ENCODE measurements at places on chromosomes 11 and 22.

DNA sequence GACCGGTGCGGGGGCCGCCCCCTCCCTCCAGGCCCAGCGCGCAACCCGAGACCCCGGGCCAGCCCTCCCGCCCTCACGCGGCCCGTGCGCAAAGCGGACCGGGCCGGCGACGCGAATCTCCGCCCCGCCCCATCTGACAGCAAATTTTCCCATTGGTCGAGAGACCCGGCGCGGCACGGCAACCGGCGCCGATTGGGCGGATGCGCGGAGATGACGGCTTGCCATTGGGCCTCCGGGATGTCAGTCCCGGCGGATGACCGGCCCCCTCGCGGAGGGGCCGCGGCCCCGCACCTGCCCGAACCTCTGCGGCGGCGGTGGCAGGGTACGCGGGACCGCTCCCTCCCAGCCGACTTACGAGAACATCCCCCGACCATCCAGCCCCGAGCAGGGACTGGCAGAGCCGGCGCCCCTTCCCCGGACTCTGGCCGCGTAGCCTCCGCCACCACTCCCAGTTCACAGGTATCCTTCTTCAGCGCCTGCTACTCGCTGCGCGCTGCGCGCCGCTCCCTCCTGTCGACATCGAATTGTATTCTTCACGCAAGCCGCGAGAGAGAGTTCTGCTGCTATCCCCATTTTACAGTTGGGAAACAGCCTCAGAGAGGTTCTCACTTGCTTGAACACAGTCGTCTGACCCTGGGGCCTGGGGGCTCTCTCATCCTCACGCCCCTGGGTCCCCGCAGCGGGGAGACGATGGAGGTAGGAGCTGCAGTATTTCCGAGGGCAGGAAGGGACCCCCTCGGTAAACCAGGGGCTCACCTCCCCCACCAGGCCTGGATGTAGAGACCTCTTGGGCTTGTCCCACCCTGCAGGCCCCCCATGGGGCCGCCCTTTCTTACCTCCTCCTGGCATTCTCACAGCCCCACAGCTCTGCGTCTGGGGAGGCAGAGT lies at the start of gene ARVCF:
ARVCF (minus strand) TSS at position 90 of the 888 bp plus-strand sequence. CDS start 26,029 bp downstream, outside the sequence.
- DNase-seq, result peak; percentile 100

DNA sequence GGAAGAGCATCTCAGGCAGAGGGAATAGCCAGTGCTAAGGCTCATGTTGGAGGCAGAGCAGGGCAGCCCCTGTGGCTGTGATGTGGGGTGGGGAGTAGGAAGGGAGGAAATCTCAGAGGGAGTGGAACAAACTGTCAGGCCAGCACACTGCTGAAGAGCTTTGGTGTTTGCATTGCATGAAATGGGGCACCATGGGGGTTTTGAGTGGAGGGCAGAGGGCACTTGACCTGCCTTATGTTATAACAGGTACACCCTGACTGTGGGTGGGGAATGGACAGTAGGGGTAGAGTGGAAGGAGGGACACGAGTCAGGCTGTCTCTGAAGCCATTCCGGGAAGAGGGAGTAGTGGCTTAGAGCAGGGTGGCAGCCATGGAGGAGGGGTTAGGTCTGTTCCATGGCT lies 24.0 kb downstream of the PRDM11 start:
- DNase-seq, result no peak

GRCh38 chr11:122632181-122632824 lies 23.2 kb upstream of the UBASH3B start:
- no peak for DNase-seq

DNA sequence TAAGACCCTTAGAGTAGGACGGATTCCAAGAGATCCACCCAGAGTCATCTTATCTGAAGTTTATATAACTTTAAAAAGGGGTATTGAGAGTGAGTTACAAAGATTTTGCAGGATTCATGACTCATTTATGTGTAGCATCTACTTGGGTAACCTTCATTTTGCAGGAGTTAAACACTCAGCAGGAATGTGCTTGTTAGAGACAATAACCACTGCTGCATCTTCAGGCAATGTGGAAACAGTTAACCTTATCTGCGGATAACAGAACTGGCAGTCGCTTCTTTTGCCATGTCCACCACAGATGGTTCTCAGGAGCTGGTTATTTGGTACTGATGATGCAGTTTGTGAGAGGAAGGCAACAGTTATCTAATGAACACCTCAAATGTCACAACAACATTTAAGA lies 417.9 kb upstream of the DDI1 start:
- no peak for DNase-seq

DNA sequence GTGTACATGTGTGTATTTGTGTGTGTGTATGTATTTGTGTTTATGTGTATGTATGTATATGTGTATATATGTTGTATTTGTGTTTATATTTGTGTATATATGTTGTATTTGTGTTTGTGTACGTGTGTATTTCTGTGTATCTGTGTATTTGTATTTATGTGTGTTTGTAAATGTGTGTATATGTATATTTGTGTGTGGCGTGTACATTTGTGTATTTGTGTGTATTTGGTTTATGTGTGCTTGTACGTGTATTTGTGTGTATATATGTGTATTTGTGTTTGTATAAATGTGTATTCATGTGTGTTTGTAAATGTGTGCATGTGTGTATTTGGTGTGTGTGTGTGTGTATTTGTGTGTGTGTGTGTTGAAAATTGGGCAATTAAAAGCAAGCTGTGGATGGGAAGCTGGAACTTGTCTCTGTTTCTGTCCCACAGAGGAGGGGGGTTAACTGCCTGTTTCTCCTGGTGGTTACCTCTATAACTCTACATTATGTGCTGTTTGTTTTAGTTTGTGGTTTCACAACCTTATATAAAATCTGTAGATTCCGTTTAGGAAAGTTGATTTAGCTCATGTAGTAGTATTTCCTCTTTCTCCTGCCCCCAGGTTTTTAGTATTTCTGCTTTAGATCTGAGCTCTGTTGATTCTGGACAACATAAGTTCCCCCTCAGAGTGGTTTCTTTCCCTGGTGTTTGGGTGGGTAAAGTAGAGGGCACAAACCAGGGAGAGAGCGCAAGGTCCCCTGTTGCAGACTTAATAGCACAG lies 28.9 kb downstream of the AP2A2 start:
- DNase-seq, result no peak

GRCh38 chr22:22576244-22576988 lies 17.4 kb upstream of the PRAME start:
- peak; percentile 71 for DNase-seq

DNA sequence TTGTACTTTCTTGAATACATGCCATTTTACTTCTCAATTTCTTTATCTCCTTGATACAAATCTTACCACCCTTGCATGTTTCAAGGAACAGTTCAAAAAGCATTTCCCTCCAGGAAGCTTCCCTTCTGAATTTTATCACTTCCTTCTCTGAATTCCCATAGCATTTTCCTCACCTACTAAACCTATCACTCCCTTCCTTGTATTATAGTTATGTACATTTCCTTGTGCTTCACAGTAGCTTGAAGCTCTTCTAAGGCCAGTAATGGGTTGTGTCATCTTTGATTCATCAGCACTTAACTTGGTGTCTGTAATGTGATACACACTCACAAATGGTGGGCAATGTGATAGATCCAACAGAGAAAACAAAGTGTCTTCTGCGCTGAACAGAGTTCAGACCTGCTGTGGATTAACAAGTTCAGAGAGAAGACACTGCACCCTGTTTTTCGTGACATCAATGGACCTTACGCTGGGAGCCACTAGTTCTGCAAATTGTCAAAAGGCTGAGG lies 127.5 kb downstream of the CCDC81 start:
- no peak for DNase-seq

- DNase-seq, result no peak
Observed at GRCh38 chr11:126105022-126105747, 42.5 kb upstream of the CDON start.

DNA sequence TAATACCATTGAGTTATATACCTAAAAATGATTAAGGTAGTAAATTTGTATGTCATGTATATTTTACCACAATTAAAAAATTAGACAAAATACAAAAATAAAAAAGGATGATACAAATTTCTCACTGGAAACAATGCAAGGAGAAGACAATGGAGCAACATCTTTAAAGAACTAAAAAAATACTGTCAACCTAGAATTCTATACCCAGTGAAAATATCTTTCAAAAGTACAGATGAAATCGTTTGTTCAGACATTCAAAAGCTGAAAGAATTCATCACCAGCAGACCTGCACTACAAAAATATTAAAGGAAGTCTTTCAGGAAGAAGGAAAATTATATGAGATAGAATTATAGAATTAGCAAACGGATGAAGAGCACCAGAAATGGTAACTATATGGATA lies 9.8 kb upstream of the ASCL2 start:
- no peak for DNase-seq

DNA sequence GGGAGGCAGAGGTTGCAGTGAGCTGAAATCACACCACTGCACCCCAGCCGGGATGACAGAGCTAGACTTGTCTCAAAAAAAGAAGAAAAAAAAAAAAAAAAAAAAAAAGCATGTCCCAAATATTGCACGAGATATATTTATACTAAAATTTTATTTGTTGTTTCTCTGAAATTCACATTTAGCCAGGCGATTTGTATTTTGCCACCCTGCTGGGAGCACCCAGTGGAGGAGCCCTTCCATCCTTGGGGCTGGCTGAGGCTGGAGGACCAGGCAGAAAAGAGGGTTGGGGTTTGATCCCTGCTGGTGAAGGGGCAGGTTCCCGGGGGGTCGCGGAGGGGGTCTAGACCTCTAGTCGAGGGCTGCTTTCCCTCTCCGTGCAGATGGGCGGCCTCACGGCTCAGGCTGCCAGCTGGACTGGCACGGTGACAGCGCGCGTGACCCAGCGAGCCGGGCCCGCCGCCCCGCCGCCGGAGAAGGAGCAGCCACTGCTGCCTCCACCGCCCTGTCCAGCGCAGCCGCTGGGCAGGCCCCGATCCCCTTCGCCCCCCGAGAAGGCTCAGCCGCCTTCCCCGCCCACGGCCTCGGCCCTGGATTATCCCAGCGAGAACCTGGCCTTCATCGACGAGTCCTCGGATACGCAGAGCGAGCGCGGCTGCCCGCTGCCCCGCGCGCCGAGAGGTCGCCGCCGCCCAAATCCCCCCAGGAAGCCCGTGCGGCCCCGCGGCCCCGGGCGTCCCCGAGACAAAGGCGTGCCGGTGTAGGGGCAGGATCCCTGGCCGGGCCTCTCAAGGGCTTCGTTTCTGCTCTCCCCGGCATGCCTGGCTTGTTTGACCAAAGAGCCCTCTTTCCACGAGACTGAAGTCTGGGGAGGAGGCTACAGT lies 952 bp upstream of the CATSPERZ start:
- no peak for DNase-seq

DNA sequence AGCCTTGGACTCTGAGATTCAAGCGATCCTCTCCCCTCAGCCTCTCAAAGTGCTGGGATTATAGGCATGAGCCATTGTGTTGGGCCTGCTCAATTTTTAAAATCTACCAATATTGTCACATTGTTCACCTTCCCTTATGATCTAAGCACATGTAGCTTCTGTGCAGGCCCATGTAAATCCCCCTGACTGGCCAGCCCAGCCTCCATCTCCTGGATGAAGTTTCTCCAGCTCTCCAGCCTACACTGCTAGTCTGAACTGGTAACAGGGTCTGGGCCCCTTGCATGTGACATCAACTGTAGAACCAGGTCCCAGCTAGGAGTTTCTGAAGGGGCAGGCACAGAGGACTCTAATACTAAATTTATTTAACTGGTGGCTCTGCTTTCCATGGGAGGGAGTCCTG lies 32.8 kb upstream of the YPEL1 start:
- DNase-seq, result no peak

GRCh38 chr11:95849087-95849825 lies 59.0 kb downstream of the CEP57 start:
- peak; percentile 16 for DNase-seq

GRCh38 chr11:125564357-125564756 lies 4.9 kb upstream of the EI24 start:
- DNase-seq, result no peak

DNA sequence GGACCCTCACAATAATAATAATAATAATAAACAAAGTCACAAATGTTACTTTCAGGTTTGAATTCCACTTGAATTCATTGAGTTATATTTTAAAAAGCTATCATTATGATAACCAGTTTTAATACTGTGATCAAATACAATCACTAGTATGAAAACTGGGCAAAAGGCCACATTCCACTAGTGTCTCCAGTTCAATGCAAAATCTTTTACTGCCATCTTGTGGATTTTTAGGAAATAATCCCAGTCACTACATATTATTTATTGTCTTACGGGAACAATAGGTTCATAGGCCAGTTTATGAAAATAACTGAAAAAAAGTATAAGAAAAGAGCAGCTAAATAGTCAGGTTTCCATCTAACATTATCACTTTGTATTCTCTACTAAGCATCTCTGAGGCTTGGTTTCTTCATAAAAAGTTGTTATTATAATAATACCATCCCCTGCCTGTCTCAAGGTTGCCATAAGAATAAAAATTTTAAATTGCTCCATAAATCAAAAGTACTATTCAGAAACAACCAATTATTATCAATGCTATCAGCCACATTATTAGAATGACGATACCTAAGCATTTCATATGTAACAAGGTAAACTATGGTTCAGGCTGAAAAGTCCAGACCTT lies 533.9 kb upstream of the CCDC90B start:
- peak; percentile 4 for DNase-seq

GRCh38 chr22:42151924-42152635 lies 21.5 kb upstream of the CYP2D6 start:
- no peak for DNase-seq

GRCh38 chr11:33646629-33647028 lies 54.0 kb downstream of the C11orf91 start:
- DNase-seq, result no peak

DNA sequence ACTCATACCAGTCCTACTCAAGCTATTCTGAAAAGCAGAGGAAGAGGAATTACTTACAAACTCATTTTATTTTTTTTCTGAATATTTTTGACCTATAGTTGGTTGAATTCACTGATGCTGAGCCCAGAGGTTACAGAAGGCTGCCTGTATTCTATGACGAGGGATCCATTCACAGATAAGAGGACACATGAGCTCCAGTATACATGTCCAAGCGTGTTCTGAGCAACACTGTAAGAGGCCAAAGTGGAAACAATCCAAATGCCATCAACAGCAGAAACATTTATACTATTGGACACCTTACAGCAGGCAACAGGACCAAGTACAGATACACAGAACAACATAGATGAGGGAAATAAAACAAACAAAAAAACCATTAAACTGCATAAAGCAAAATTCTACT lies 10.3 kb downstream of the KDM4E start:
- no peak for DNase-seq

DNA sequence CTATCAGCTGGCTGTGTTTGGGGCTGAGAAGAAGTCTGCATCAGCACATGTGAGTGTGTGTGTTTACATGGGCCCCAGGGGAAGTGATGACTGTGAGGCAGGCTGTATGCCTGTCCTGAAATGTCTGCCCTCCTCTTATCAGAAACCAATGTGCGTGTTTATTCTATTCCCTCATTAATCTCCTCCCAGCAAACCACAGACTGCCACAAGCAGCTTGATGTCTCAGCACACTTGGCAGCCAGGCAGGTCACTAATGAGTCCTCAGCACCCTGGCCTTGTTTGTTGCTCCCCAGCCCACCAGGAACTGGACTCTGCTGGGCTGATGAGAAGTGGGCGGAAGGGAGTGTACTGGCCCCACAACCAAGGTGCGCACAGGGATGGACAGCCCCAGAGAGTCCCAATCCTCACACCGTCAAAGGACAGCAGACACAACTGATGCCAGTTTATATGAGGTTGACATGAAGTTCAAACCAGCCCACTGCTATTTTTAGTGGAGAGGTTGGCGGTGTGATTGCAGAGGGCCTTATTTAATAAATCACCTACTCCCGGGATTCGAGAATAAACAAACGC lies 225.8 kb downstream of the ETS1 start:
- no peak for DNase-seq

- no peak for DNase-seq
Observed at GRCh38 chr11:64900263-64900678, 16.7 kb downstream of the ATG2A start.

All from HuH-7 (cell line).